ENCODE measurements at places on chromosomes 12 and 14.

- peak; percentile 90 for DNase-seq
Observed at GRCh38 chr14:73458183-73458976, at the start of gene NUMB. Gene NUMB (minus strand): TSS chr14:73458546. CDS start chr14:73355751, 102,795 bp downstream.

- DNase-seq, result no peak
Observed at GRCh38 chr12:1590221-1590979, 4.0 kb downstream of the FBXL14 start.

DNA sequence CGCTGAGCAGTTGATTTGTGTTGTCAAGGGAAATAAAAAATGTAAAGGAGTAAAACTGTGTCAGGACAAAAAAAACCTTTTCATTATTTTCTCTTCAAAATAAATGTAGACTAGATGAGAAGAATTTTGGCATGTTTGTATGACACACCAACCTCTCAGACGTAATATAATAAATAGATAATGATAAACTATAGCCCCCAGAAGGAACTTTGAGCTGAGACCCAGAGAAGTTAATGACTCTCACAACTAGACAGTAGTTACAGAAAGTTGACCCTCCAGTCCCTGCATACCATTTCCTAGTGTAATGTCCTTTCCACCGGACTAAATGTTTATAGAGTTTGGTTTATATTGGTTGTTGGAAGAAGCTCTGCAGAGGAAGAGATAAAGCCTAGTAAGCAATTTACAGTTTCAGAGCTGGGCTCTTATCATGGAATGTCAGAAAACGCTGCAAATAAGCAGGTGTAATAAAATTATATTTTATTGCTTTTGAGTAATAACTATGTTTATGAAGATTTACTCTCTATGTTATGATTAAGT lies 97.3 kb downstream of the TRHDE start:
- no peak for DNase-seq

GRCh38 chr12:72271451-72272090 lies 599 bp upstream of the TRHDE start:
- no peak for DNase-seq

DNA sequence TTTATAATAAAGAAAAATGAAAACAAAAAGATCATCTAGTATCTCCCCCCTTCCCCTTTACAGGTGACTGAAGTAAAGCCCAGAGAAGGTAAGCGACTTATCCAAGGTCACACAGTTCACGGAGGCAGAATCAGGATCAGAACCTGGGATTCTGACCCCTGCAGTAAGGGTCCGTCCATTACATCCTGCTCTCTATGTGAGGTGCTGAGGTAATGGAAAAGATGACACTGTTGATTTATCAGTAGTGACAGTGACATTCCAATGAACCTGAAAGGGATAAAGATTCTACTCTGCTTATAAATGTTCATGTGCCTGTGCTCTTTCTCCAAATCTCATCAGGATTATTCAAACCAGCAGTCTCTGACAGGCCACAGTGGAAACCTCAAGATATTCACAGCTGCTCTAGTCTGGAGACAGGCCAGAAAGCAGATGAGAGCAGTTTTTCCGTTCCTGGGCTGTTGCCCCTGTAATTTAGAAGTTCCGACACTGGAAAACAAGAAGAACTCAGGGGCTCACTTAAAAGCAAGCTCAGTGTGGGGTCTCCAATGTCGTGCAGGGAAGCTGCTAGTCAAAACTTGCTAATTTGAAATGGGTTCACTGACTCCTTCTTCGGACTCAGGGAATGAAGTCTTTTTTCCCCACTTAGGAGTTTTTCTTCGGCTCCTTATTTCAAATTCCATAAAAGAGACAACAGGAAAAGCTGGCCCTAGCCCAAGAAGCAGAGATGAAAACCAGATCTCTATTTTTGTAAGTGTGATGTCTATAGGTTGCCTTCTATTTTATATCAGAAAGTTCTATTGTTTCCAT lies 131.8 kb upstream of the EEA1 start:
- no peak for DNase-seq
